ENCODE measurements at places on chromosomes 5 and 9.

GRCh38 chr5:463952-464351 is 21.0 kb downstream of the EXOC3 start:
- DNase-seq, result peak; percentile 81

DNA sequence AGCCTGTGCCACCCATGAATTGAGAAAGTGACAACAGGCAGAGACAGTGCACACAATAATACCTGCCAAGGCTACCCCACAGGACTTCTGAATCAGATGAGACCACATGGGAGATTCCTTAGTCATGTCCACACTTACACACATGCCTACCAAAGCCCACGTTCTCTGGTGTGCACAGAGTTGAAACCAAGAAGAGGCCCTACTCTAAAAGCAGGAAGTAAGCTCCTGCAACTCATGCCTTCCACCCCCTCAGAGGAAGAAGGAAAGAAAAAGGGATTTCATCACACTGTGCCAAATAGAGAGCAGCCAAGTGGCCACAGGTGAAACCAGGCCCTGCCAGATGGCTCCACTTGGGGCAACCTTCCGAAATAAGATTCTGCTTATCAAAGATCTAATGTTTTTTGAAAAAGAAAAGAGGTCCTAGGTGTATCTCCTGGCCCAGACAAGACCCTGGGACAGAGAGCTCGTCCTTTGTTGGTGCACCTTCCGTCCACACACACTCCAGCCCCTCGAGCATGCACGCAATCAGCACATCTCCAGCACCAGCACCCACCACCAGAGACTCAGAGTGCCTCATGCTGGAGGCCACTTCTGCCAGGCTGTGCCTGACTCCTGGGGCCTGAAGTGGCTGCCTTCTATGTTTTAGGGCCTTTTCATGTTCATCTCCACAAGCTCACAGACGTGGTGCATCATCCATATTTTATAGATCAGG is 114.6 kb upstream of the SPOCK1 start:
- no peak for DNase-seq

DNA sequence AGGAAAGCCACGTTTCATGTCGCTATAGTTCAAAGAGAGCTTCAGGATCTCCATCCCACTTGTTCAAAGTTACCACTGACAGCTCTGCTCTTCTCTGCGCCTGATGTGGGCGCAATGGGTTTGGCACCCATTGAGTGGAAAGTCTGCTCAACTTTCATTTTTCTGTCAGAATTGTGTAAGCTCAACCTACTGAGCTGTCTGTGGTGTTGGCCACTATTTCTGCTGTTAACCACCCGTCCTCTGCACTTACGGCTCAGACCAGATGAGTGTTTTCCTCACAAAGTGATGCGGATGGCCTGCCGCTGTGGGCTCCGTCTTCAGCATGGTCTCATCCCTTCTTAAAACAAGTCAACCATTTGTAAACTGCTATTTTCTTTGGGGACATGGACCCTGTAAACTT is 131.2 kb downstream of the WNK2 start:
- no peak for DNase-seq

GRCh38 chr5:149834246-149834855 is 104.2 kb downstream of the PPARGC1B start:
- peak; percentile 59 for DNase-seq

- DNase-seq, result no peak
Measured at GRCh38 chr5:80941496-80941895, 18.7 kb upstream of the RASGRF2 start.

DNA sequence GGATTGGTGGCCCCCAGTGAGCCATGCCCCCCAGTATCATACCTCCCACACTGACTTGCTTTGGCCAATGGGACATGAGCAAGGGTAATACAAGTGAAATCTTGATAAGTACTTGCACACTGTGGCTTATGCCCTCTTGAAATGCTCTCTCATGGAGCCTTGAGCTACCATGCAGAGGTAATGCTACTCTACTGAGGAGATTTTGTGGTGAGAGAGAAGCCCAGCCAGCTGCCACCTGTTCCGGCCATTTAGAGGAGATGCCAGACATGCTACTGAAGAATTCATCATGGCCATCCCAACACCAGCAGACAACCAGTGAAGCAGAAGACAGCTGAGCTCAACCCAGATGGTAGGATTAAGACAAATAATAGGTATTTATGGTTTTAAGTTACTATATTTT is 299.5 kb downstream of the MEF2C start:
- no peak for DNase-seq

GRCh38 chr9:4327504-4328191 is 27.8 kb upstream of the GLIS3 start:
- DNase-seq, result no peak

DNA sequence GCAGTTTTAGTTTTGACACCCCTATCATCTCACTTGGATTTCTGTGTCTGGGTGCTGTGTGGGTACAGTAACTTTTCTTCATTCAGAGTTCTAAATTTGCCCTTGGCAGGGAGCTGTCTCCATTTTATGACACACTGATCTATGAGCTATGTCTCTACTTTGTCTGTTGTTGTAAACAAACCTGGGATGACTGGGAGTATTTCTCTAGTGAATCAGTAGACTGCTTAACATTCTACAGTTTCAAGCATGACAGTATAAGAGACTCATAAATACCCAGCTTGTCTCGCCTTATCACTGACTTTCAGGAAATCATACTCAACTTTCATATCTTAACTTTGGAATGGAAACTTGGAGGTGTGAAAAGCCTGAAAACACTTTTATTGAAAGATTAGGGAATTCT is 212.1 kb upstream of the NUDT12 start:
- DNase-seq, result no peak

DNA sequence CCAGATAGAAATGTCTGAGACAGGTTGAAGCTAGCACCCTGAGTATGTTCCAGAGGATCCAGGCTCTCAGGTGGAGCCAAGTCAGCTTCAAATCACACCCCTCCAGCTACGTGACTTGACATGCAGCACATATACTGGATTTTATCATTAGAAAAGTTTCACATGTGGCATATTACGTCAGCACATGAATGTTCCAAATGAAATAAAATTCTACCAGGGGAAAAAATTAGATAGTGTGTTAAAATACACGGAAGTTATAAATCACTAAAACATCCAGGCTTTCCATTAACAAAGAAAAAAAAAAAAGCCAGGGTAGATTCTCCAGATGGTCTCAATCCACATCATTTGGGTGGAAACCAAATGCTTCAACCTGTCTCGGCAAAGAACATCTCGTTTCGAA is 251.6 kb downstream of the MPDZ start:
- DNase-seq, result no peak
